ENCODE measurements at places on chromosomes 7 and 10.

GRCh38 chr10:116973946-116974455 is 31.0 kb downstream of the SHTN1 start:
- DNase-seq = no peak

- no peak for DNase-seq
Measured at GRCh38 chr7:102413091-102413490, 16.9 kb downstream of the PRKRIP1 start.

GRCh38 chr10:24854256-24854655 is 98.2 kb downstream of the PRTFDC1 start:
- DNase-seq = no peak

DNA sequence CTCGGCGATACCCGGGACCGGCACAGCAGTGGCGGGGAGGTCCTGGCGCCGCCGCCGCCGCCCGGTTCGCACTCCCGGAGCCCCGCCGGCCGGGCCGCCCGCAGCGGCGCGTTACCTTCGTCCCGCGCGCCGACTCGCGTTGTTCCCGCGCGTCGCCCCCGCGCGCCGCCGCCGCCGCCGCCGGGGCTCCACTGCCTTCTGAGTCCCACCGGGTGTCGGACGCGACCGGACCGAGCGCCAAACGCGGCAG is at the start of gene EZH2:
TSS of gene EZH2 (minus strand) at position 243 of the 250 bp plus-strand sequence. CDS start 36,993 bp downstream, outside the sequence.
- no peak for DNase-seq

DNA sequence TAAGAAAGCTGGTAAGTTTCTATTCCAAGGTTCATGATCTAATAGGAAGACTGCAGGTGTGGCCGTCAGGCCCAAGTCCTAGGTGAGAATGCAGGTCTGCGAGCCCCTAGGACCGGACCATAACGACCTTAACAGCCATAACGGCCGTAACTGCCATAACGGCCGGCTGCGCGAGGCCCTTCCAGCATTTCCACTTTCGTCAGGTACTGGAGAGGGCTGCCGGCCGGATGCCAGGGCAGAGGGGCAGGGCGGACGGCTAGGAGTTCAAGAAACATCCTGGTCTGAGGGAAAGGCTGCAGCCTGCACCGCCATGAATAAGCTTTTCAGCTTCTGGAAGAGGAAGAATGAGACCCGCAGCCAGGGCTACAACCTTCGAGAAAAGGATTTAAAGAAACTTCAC is at the start of gene ANKRD7:
TSS of gene ANKRD7 (plus strand) at position 184 of the 400 bp plus-strand sequence. CDS start at position 311, 127 bp downstream.
- no peak for DNase-seq

GRCh38 chr7:116984917-116985316 is 31.6 kb downstream of the ST7 start:
- no peak for DNase-seq

DNA sequence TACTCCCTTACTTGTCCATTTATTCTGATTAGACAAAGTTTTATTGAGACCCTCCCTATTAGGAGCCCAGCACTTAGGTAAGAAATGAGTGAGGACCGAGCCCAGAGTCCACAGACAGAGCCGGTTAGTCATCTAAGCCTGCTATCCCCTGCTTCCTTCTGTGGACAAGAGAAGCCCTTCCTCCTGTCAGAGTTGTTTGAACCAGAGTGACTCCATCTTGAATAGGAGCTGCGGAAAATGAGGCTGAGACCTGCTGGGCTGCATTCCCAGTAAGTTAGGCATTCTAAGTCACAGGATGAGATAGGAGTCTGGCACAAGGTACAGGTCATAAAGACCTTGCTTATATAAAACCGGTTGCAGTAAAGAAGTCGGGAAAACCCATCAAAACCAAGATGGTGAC is 109.1 kb downstream of the CPXM2 start:
- DNase-seq = no peak

GRCh38 chr7:37771342-37771741 is 77.1 kb upstream of the NME8 start:
- DNase-seq = no peak

DNA sequence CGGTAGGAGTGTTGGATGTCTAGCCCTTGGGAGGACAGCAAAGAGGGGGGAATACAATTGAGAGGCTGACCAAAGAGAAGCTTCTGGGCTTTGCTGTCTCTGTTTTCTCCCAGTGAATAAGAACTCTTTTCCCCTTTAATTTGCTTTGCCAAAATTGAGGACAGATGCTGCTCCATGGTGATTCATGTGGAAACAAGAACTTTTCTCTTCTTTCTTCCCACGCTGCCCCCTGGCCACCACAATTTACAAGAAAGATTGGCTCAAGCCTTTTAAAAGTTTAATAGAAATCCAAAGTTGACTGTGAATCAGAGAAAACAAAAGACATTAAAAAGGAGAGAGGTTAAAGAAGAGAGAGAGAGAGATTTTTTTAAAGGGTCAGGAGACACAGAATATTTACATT is 49.0 kb downstream of the PRR15 start:
- no peak for DNase-seq

DNA sequence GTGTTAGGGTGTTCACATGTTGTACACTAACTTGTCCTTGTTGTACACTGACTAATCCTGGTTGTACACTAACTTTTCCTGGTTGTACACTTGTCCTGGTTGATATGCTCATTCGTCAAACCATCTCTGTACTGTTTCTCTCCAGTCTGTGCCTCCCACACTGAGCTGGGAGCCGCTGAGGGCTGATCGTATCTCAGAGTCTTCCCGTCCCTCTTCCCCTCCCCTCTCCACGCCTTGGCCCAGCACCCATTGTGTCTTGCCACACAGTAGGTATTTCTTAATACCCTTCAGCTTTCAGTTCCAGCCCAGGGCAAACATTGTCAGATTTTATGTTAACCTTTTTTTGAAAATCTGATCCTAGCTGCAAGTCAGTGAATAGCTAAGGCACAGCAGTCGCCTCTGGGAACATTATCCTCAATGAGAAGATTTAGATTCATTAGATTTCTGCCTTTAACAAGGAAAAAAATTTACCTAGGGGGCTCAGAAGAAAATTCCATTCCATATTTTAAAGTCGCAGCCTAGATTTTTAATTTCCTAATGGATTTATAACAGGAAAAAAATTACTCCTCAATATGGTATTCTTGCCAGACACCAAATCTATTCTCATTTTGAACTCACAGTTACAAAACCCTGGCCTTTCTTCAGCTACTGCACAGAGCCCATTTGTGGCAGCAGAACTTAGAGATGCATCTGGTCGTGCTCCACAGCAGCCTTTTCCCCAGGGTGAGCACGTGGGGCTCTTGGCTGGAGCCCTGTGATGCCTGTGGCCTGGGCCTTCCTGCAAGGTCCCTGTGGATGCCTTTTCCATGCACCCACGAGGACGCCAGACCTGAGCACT is 33.0 kb upstream of the CHST15 start:
- no peak for DNase-seq

- DNase-seq = no peak
Measured at GRCh38 chr7:114418117-114418516, 3.5 kb downstream of the FOXP2 start.

GRCh38 chr10:59622320-59623132 is 87.1 kb downstream of the SLC16A9 start:
- DNase-seq = no peak

DNA sequence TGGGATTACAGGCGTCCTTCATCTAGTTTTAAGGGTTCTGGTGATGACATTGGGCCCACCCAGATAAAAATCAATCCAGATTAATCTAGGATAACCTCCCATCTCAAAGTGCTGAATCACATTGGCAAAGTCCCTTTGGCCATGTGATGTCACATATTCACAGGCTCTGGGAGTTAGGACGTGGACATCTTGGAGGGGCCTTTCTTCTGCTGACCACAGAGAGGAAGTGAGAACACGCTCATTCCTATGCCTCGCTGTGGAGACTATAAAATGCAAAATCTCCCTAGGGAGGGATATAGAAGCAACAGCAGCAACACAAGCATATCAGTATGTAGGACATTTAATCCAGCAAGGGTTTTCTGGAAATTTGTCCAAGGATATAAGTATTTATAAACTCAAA is 266.0 kb upstream of the PITRM1 start:
- no peak for DNase-seq

GRCh38 chr10:71048971-71049615 is 160.7 kb upstream of the PCBD1 start:
- no peak for DNase-seq

DNA sequence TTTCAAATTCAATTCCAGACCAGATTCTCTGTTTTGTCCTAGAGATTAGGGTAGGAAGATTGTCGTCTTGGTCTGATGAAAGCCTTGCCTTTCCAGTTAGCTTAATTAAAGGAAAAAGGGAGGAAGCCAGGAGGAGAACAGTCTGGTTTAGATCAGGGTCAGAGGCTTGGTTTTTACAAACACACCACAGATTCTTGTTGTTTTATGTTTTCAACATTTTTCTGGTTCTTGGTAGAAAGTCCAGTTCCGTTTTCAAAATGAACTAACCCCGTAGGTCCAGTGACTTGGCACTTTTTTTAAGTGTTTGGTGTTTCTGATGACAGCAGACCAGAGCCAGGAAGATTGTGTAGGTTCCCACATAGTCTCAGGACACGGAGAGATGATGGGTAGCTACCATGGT is 167.1 kb upstream of the INHBA start:
- no peak for DNase-seq

DNA sequence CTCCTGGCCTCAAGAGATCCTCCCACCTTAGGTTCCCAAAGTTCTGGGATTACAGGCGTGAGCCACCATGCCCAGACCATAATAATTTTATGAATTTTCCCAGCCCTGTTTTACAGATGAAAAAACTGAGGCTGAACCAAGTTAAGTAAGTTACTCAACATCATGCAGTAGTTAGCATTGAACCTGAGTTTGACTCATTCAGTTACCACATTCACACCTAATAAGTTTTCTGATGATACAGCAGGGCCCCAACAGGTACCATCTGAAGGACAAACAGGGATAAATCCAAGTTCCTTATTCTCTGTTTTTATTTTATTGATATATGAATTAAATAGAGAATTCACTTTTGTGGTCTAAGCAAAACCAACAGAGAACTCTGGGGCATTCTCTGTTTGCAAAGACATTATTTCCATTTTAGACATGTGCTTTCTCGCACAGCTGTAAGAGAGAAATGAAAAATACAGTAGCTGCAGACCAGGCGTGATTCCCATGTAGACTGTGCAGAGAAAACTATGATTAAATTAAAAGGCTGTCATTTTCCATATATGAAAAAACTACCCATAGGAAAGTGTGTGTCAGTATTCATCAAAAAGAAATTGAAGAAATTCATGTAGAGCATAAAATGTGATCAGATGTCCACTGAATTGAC is 26.6 kb downstream of the APBB1IP start:
- no peak for DNase-seq

- DNase-seq = no peak
Measured at GRCh38 chr10:78045237-78045636, 11.6 kb downstream of the RPS24 start.

- DNase-seq = no peak
Measured at GRCh38 chr7:119748991-119749390, 524.0 kb upstream of the KCND2 start.

DNA sequence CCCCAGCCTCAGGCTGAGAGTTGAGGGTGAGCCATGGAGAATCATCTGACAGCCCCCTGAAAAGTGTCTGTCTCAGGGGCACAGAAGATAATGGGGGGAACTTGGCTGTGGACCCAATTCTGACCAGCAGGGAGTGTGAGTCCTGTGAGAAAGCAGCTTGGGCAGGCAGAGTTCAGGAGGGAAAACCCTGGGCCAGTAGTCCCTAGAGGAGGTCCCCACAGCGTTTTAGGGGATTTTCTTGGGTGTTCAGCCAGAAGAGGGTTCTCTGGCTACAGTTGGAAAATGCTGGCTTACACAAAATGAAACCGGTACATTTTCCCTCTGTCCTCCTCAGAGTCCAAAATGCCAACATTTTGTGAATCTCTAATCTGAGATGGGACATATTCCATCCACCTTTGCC is 35.8 kb upstream of the TRIM8 start:
- no peak for DNase-seq

GRCh38 chr10:50514995-50515394 is 108.8 kb downstream of the SGMS1 start:
- no peak for DNase-seq
